Pancreas (tissue), 10 donors: ENCODE measurements at places on chromosomes 5 and 9. TPM values are rescaled to one million over a fixed set of nuclear protein-coding genes. Genes with fewer than 3 reads are reported as not detected.

TMEM171 gene
- polyA plus RNA-seq, result 0.27 TPM

DMGDH gene
- 1.4 TPM for polyA plus RNA-seq

FXN gene
- 7.4 TPM for polyA plus RNA-seq

SLC36A3 gene
- not detected for polyA plus RNA-seq

SLC44A1 gene
- 7.0 TPM for polyA plus RNA-seq

KIF20A gene
- 0.19 TPM for polyA plus RNA-seq

NXNL2 gene
- 0.99 TPM for polyA plus RNA-seq

IZUMO3 gene
- polyA plus RNA-seq, result not detected

PCDHGA4 gene
- polyA plus RNA-seq, result 1.0 TPM

MYOT gene
- polyA plus RNA-seq, result 1.2 TPM

EIF4E1B gene
- 0.30 TPM for polyA plus RNA-seq

F2R gene
- polyA plus RNA-seq, result 0.38 TPM

CYLC2 gene
- polyA plus RNA-seq, result 0.05 TPM

COL23A1 gene
- 0.68 TPM for polyA plus RNA-seq

CKMT2 gene
- 1.8 TPM for polyA plus RNA-seq

PKD2L2 gene
- polyA plus RNA-seq, result 0.05 TPM

OR1L8 gene
- polyA plus RNA-seq, result 0.05 TPM

PGGT1B gene
- 2.4 TPM for polyA plus RNA-seq

WDR38 gene
- not detected for polyA plus RNA-seq

ANKRD34B gene
- polyA plus RNA-seq, result not detected

PCDHGA6 gene
- 1.4 TPM for polyA plus RNA-seq

CA9 gene
- 17.9 TPM for polyA plus RNA-seq

C1QTNF2 gene
- polyA plus RNA-seq, result 0.38 TPM

SPATA31A3 gene
- not detected for polyA plus RNA-seq

TERT gene
- not detected for polyA plus RNA-seq

SLC27A4 gene
- 18.6 TPM for polyA plus RNA-seq

PIP5KL1 gene
- 0.80 TPM for polyA plus RNA-seq

MARCHF11 gene
- 0.68 TPM for polyA plus RNA-seq

PWWP2A gene
- 7.9 TPM for polyA plus RNA-seq

NRG2 gene
- 1.2 TPM for polyA plus RNA-seq

TMEM203 gene
- polyA plus RNA-seq, result 16.9 TPM

DAB2 gene
- polyA plus RNA-seq, result 28.4 TPM

FCHO2 gene
- 5.9 TPM for polyA plus RNA-seq

IL5 gene
- polyA plus RNA-seq, result not detected

CARTPT gene
- 0.82 TPM for polyA plus RNA-seq

PCDHB15 gene
- 2.8 TPM for polyA plus RNA-seq
